ENCODE measurements at places on chromosomes 11 and 22.
A peak's percentile ranks its signal among the peaks of the same experiment; 100 is the strongest.

GRCh38 chr11:92545906-92546471 lies 321.4 kb downstream of the FAT3 start:
- no peak for DNase-seq

DNA sequence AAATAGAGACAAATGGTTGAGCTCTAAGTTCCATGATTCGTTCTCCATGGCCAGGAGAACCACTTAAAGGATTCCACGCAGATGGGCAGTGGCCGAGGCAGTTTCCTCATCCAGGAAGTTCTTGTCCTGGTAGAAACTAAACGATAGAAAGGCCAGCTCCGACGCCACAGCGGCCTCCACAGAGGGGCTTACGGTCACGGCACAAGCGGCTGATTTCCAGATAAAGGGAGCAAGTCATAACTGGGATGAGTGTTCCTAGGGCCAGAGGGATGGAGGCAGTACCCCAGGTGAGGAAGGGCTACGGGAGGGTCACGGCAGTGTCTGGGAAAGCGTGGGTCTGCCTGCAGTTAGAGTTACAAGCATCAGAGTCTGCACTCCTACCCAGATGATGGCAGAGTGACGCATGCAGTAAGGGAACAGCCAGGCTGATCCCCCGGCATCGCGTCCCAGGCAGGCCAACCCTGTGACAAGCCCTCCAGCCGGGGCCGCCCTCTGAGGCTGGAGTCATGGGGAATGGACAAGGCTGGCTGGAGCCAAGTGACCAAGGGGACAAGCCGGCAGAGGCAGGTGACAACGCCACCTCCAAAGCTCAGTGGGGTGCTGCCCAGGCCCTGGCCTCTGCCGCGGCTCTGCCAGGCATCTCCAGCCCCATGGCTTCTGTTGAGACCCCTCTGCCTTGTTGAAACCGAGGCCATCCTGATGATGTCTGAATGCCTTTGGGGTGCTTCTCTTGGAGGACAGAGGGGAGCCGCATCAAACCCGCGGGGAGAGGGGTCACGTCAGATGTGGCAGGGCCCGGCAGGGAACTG lies 475.1 kb downstream of the BRD1 start:
- DNase-seq = no peak

GRCh38 chr22:46091277-46091977 lies 58.9 kb upstream of the PPARA start:
- no peak for DNase-seq

DNA sequence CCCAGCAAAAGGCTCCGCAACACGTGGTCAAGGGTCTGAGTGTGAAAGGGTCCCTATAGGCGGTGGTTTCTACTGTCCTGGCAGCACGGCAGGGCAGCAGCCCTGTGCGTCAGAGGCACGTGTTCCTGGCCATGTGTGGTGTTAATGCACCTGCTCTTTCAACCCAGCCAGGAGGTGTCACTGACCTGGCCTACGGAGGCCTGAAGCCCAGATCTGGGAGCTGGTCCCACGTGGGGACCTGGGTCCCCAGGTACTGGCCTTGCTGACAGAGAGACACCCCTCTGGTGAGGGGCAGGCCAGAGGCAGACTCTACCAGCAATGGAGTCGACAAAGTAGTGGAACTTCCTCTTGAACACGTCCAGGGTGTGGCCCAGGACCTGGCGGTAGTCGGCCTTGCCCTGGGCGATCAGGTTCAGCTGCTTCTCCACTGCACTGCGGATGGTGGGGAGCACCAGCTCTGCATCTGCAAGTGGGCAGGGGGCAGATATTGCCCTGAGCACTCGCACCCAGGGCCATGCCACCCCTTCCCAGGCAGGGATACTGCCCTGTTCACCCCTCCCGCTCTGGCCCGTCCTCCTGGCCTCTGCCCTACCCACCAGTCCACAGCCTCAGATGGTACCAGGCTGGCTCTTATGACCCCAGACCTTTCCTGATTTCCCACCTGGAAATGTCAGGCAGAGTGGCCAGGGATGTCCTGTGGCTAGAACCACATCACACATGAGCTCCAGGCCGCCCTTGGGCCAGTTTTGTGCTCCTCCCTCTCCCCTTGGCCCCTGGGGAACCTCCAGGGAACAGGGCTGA lies 6.8 kb upstream of the PPM1F start:
- no peak for DNase-seq

DNA sequence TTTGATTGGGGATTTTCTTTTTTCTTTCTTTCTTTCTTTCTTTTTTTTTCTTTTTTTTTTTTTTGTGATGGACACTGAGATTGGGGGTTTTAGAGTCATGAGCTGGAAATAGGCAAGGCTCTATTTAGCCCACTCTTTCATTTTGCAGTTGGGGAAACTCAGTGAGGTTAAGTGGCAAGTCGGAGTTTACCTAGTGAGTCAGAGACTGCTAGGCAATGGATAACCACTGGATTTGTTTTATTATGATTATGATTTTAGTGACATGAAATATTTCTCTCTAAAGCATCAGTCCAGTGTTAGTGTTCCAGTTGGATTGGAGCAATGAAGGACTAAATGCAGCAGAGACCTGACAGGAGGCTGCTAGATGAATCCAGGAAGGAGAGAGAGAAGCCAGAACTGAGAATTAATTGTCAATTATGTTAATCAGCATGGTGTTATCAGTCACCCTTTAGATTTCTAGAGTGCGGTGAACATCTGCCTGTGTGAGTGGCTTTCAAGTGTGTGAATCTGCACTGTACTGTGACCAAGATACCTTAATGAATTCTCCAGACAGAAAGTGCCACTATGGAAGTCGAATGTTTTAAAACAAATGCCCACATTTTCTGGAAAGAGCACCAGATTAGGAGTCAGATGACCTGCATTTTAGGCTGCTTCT lies 10.9 kb downstream of the BMAL1 start:
- DNase-seq = no peak

- DNase-seq = no peak
Observed at GRCh38 chr11:78061921-78062311, 1.7 kb upstream of the THRSP start.

- no peak for DNase-seq
Observed at GRCh38 chr11:116107229-116107628, 603.0 kb upstream of the CADM1 start.

GRCh38 chr11:27452147-27452546 lies 20.4 kb downstream of the LGR4 start:
- DNase-seq = no peak

GRCh38 chr22:21567456-21568346 lies at the start of gene UBE2L3:
TSS of gene UBE2L3 (plus strand) at chr22:21567714. CDS start at chr22:21567745, 31 bp downstream.
- DNase-seq = peak; percentile 75

DNA sequence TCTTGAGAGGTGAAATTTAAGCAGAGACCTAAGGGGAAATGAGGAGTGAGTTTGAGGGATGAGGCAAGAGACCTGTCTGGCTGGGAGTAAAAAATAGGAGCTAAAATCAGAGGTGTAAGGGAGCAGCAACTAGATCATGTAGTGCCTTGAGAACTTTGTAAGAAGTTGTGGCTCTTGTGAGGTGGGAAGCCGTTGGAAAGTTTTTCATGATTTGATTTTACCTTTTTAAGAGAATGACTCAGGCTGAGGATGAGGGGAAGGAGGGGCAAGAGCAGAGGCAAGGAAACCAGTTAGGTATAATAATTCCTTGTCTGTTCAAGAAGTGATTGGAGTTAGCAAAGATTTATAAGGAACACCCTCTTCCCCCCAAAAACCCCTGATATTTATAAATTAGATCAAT lies 25.8 kb downstream of the QSER1 start:
- DNase-seq = no peak

DNA sequence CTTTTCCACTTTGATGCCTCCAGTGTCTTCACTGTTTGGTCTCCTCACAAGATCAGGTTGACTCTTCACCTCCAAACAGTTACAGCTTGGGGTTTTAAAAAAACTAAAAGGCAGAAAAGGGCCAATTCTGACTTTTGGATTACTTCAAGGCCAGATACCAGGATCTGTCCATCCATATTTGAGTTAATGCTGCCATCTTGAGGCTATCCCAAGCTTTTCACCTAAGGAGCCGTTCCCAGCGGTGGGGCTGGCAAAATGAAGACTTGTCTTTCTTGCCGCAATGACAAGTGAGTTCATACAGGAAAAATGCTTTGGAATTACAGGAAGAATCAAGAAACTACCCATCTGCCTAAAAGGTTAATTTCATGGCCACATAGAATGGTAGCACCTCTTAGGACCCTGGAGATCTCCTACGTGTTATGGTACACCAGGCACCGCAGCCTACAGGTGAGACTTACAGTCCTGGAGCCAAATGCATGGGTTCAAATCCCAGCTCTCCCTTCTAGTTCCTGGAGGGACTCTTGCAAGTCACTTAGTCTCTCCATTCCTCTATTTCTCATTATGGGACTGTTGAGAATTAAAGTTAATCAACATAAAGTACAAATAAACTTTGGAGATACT lies 6.0 kb upstream of the OR5B21 start:
- DNase-seq = no peak

DNA sequence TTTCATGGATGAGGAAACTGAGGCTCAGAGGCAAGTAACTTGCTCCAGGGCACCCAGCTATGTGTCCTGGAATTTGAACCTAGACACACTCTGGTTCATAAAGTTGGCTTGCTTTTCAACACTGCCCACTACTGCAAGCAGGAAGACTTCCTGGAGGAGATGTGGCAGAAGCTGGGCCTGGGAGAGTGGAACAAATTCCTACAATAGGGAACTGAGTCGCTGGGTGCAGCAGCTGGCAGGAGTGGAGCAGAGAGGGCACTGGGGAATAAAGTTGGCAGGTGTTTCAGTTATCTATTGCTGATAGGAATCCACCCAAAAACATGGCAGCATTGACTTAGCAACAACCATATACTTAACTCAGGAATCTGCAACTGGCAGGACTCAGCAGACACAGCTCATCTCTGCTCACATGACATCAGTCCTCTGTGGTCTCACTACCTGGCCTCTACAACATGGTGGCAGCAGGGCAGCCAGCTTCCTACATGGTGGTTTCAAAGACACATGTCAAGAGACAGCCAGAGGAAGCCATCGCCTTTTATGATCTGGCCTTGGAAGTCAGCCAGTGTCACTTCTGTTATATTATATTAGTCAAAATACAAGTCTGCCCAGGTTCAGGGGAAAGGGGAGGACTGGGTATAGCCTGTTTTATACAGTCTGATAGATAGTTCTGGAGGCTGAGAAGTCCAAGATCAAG lies 10.6 kb upstream of the CARD10 start:
- no peak for DNase-seq

GRCh38 chr11:46590740-46591605 lies 2.9 kb downstream of the AMBRA1 start:
- DNase-seq = no peak

- no peak for DNase-seq
Observed at GRCh38 chr22:24965822-24966626, 13.5 kb downstream of the KIAA1671 start.

GRCh38 chr11:64516226-64516625 lies 74.8 kb upstream of the SLC22A12 start:
- no peak for DNase-seq

GRCh38 chr11:36009473-36009872 lies 65.6 kb downstream of the LDLRAD3 start:
- DNase-seq = no peak

- DNase-seq = no peak
Observed at GRCh38 chr22:25751174-25751581, 9.2 kb downstream of the MYO18B start.

DNA sequence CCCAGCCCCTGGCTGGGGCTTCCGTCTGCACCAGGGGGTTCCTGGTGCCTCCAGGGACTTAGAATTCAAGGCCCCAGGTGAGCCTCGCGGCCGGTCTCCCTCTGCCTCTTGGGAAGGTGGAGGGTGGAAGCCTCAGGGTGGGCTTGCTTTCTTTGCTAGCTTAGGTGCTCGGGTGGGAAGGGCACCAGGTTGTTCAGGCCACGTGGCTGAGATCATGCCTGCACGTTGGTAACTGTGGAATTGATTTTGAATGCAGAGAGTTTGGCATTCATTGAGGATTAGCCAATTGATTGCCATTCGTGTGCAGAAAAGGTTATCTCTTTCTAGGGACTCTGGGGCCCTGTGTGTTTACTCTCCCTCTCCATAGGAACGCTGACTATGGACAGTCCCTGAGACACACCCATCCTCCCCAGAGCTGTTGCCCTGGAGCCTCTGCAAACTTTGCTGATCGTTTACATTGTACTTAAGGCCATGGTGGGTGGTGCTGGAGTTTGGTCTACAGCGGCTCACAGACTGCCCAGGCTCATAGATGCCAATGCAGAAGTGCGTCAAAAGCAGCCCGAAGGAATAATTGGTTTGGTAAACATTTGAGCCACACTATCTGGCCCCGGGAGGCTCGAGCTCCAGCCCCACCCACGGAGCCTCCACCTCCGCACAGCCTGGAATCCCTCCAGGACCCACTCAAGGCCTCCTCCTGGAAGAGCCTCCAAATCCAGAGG lies 1457.7 kb downstream of the BRD1 start:
- no peak for DNase-seq

- DNase-seq = no peak
Observed at GRCh38 chr11:66322732-66323427, 6.0 kb upstream of the CD248 start.

DNA sequence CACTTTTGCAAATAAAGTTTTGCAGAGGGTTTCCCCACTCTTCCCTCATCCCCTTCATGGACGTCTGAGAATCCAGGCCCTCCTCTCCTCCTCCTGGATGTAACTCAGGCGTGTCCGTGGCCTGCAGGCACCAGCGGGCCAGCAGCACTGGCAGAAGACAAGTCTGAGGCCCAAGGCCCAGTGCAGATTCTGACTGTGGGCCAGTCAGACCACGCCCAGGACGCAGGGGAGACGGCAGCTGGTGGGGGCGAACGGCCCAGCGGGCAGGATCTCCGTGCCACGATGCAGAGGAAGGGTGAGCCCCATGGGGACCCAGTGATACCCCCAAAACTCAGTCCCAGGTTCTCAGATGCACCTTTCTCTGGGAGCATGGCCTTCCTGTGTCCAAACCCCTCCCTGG lies 14.4 kb downstream of the TUB start:
- no peak for DNase-seq

DNA sequence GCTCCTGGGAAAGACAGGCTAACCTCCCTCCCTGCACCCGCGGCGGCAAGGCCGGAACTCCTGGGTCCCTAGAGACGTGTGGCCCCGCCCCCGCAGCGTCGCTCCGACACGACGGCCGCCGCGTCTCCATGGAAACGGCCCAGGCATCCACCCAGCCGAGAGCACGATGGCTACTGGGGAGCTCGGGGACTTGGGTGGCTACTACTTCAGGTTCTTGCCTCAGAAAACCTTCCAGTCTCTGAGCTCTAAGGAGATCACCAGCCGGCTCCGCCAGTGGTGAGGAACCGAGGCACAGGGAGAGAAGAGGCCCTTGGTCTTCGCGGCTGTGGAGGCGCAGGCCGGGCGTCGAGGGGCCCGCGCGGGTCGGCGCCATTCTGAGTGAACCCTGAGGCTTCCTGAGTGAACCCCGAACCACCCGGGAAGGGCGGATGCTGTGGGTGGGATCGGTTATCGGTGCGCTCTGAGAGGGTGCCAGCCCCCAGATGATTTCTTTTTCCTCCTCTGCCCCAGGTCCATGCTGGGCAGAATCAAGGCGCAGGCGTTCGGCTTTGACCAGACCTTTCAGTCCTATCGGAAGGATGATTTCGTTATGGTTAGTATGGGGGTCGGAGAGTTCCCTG lies at the start of gene CFAP300:
Gene CFAP300, plus strand, starts transcription at position 133 of the 620 bp plus-strand sequence. Its CDS starts 34 bp downstream, at position 167.
- no peak for DNase-seq

- no peak for DNase-seq
Observed at GRCh38 chr11:17391493-17392355, 3.3 kb upstream of the KCNJ11 start.
